T-helper 1 cell (primary cell): ENCODE measurements at places on chromosomes 5 and 9.

DNA sequence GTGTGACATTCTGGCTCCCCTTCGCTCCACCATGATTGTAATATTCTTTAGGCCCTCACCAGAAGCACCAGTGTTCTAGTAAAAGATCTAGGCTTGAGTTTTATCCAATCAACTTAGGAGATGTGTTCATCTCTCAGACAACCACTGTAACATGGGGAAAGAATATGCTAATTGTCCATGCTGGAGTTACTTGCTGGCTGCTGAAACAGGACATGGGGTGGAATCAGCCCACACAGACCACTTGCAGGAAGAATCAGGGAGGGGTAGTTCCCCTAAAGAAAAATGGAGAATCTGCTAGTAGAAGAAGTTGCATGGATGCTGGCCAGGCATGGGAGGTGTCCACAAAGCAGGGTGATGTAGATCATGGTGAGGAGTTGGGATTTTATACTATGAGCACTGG lies 86.2 kb downstream of the FEM1C start:
- DNase-seq, result no peak

GRCh38 chr5:147904110-147904509 lies 2.2 kb downstream of the C5orf46 start:
- no peak for DNase-seq

DNA sequence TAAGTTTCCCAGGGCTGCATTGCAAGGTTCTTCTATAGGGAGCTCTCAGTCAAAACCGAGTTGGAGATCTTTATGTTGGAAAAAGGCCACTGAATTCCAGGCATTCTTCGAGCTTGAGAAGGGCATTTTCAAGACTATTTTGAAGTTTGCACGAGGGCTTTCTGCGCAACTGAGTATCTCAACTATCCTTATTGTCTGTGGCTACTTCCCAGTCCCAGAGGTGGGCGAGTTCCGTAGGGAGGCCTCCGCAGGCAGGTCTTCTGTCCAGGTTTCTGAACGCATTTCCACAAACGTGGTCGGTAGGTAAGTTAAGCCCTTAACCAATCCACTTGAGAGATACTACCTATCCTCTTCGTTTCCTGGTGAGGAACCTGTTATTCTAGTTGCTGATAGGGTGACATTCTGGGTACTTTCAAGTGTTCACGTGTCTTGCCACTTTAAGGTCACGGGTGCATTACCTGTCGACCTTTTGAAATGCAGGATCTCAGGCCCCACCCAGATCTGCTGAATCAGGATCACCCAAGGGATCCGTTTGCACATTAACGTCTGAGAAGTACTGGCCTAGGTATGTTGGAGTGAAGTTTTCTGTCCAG lies 51.4 kb upstream of the TJP2 start:
- DNase-seq, result no peak

DNA sequence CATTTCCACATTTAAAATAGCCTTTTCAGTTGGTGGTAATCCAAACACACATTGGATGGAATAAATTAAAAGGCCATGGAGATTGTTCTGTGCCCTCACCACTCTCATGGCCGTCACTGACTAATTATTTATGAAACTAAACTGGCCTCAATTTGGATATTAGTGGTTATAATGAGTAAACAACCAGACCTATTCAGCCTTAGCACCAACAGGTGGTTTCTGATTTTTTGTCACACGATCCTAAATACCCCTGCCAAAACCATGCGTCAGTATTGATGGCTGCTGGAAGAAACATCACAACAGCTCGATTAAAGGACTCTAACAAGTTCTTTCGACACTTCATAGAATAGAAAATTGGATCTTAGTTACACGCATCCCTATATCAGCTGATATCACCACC lies 276.0 kb upstream of the DAP start:
- no peak for DNase-seq

- DNase-seq, result no peak
These were observed 399.0 kb upstream of the MEF2C start for GRCh38 chr5:89281766-89282553.

- no peak for DNase-seq
These were observed 37.5 kb upstream of the RGMB start for GRCh38 chr5:98735806-98736507.
